ENCODE measurements at places on chromosomes 13 and 19. TPM values are rescaled to one million over a fixed set of nuclear protein-coding genes. Genes with fewer than 3 reads are reported as not detected.

Gene FBXL12
- 3.7 TPM for total RNA-seq

Gene ZNF726
- 7.6 TPM for total RNA-seq

Gene CGB5
- not detected for total RNA-seq

Gene STXBP2
- total RNA-seq = 4.2 TPM

Gene PSG4
- total RNA-seq = not detected

Gene FGF21
- not detected for total RNA-seq

Gene EXOC3L2
- total RNA-seq = under 0.01 TPM

Gene RETN
- total RNA-seq = 0.98 TPM

Gene PPFIA3
- total RNA-seq = 33.9 TPM

Gene F2RL3
- not detected for total RNA-seq

Gene PSPN
- 3.0 TPM for total RNA-seq

Gene WDR88
- not detected for total RNA-seq

Gene SLITRK1
- 30.7 TPM for total RNA-seq

Gene SIRT6
- total RNA-seq = 11.1 TPM

Gene MBD3L3
- total RNA-seq = not detected

Gene TLE6
- total RNA-seq = 0.98 TPM

Gene PTPRS
- 183 TPM for total RNA-seq

Gene KLK12
- total RNA-seq = not detected

Gene PCDH8
- total RNA-seq = 52.6 TPM

Gene SELENOV
- total RNA-seq = not detected

Gene C19orf85
- not detected for total RNA-seq

Gene ZNF836
- total RNA-seq = 39.1 TPM

Gene TMEM145
- total RNA-seq = 54.6 TPM

Data from temporal lobe (tissue), 4 donors.